ENCODE measurements at places on chromosomes 12 and 14.

GRCh38 chr12:70365398-70365647 lies 767 bp upstream of the KCNMB4 start:
- no peak for DNase-seq

DNA sequence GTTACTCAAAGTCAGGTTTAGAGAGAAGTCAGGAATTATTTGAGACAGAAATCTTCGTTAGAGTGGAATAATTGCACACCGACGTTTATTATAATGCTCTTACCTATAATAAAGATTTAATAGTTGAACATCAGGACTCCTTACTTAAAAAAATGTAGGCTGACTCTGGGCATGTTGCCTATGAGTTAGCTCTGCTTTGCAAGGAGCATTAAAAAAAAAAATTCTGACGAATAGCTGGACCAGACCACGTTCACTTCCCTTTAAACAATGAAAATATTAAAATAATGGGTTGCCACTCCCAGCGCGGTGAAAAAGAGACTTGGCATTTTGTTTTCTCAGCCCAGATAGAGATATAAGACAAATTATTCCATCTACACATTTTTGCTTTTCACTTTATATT lies 574 bp upstream of the FANCM start:
- no peak for DNase-seq

GRCh38 chr12:101733166-101733565 lies 6.1 kb downstream of the SYCP3 start:
- no peak for DNase-seq

GRCh38 chr12:19707948-19708409 lies 268.7 kb downstream of the AEBP2 start:
- no peak for DNase-seq

DNA sequence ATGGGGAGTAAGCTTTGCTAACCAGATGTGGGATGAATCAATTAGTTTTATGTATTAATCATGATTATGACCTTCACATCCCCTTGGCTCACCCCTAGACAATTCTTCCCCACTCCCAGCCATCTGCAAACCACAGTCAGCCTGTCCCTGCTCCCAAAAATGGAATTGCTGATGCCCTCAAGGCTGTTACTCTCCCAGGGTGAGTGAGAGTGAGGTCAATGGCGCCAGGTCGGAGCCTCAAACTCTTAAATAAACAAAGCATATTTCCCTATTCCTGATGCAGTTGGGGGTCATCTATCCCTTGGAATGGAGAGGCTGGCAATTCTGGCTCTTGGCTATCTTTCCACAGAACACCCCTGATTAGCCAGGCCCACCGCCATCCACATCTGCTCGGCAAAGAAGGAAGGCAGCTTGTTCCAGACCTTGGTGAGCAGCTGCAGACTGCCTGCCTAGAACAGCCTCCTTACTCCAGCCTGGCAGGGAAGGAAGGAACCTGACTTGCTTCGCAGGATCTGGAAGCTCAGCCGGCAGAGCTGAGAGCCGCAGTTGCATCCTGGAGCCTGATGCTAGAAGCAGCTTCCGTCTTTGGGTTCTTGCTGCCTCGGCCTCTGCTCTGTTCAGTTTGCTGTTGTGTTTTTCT lies 57.0 kb downstream of the SMUG1 start:
- no peak for DNase-seq

- no peak for DNase-seq
These were observed at the start of gene HPD for GRCh38 chr12:121858662-121859572. TSS of gene HPD (minus strand) at chr12:121858859. CDS start at chr12:121858823, 36 bp downstream.

- DNase-seq = no peak
These were observed 31.3 kb downstream of the PRKD1 start for GRCh38 chr14:29896354-29896821.

- no peak for DNase-seq
These were observed 45.7 kb downstream of the ESRRB start for GRCh38 chr14:76421662-76422061.

DNA sequence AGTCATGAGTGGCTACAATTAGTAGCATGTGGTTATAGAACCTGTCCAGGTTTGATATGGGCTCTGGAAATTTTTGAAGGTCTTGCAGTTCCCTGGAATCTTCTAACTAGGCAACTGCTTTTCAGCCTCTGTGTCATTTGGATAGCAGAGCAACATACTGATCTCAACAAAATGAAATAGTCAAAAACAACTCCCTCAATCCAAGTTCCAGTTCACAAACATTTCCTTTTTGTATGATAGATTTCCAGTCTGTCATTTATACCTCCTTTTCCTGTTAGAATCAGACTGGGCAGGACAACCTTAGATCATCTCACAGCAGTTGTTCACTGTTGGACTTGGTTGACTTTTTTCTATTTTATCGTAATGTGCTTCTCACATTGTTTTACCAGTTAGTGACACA lies 442.1 kb upstream of the PDE3A start:
- no peak for DNase-seq

GRCh38 chr12:108668542-108668941 lies 34.8 kb upstream of the SELPLG start:
- DNase-seq = no peak

GRCh38 chr12:51218607-51219161 lies 822 bp upstream of the POU6F1 start:
- no peak for DNase-seq

DNA sequence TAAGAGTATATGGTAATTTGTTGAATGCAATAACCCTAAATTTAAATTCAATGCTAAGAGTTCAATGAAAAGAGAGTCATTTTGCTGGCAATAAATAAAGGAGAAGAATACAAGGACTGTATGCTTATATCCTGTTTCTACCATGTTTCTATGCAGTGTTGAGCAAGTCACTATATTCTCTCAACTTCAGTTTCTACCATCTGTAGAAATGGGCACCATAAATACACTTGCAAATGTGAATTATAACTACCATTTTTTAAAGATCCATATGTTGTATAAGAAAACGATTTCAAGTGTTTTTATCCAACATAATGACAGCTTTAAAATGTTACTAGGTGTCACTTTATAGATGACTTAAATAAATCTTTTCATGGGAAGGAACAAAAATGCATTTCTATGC lies 170.3 kb downstream of the CEP128 start:
- DNase-seq = no peak

- DNase-seq = no peak
These were observed 201.3 kb upstream of the RASSF8 start for GRCh38 chr12:25757037-25757665.

DNA sequence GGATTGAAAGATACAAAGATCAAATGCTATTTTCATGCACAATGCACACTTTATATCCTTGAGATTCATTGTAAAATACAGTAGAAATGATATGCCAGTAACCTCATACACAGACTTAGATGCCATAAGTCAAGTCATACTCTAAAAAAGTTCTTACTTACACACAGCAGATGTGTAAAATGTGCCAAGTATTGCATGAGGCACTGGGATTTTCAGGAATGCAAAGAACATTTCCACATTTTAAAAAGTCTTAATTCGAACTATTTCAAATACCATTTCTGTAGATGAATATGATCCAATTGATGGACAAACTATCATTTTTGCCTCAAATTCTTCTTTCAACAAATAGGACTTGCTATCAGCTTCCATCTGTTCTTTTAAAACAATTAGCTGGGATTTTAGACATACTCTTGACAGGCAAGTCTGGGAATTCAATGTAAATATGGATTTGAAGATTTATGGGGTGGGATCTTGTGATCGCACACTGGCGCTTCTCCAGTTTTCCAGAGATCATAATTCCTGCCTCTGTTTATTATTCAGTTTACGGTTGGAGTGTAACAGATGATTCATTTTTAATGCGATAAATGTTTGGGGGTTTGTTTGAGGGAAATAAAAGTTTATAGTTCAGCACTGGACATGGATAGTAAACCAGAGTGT lies 183.8 kb downstream of the PAX9 start:
- no peak for DNase-seq

DNA sequence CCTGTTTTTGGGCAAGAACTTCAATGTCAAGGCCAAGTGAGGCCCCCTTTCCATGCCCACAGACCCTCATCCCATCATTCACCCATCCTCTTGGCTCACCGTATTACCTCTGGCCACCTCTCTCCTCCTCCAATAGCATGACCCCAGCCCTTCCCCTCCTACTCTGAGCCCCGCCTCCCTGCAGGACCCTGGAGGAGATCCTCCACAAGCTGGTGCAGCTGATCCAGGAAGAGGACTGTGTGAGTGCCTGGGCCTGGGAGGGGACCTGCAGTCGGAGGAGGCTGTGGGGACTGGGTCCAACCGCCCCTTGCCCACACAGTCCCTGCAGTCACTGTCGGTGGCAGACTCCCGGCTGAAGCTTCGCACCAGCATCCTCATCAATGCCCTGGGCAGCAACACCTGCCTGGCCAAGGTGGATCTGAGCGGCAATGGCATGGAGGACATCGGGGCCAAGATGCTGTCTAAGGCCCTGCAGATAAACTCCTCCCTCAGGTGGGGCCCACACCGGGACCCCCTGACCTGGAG lies 7.2 kb downstream of the CARMIL3 start:
- DNase-seq = no peak

- DNase-seq = no peak
These were observed 70.0 kb downstream of the GALNT9 start for GRCh38 chr12:132259364-132259871.

- DNase-seq = no peak
These were observed 42.9 kb downstream of the GPR135 start for GRCh38 chr14:59422069-59422881.

DNA sequence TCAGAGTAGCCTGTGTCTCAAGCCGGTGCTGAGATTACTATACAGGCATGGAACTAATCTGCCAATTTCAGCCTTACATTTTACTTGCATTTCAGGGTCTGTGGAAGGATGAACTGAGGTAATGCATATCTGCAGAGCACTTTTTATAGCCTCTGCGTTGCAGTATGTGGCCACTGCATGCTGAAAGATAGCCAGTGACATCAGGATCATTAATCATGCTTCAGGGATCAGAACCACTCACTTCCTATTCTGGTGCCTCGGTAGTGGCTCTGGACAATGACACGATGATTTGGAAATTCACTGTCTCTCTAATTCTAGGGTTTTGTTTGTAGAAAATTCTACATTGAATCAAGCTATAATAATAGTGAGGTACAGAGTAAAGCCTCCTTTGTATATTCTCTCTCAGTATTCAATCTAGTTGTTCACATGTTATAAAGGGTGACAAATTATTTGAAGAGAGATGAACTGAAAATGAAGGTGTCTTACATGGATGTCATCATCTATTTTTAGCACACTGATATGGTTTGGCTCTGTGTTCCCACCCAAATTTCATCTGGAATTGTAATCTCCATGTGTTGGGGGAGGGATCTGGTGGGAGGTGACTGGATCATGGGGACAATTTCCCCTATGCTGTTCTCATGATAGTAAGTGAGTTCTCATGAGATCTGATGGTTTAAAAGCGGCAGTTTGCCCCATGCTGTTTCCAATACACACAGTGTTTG lies 554.3 kb upstream of the MIS18BP1 start:
- no peak for DNase-seq

- DNase-seq = no peak
These were observed 1.3 kb upstream of the TWF1 start for GRCh38 chr12:43807386-43807785.

DNA sequence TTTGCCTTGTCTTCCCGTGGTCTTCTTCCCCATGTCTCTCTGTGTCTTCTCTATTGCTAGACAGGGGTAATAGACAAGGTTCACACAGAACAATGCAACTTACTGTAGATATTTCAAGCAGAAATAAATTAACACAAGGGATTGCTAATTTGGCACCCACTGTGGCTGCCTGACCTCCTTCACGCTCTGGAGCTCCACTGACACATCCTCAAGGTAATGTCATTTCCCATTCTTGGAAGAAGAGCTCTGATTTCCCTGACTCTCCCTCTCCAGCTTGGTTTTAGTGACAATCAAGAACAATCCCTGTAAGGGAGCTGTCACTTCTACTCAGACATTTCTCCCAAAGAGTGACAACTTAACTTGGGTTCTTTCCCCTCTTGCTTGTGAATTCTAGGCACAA lies 105.4 kb upstream of the NAP1L1 start:
- DNase-seq = no peak

- peak; percentile 7 for DNase-seq
These were observed 379.8 kb downstream of the DPF3 start for GRCh38 chr14:72513965-72514659.

- DNase-seq = no peak
These were observed 1022.9 kb downstream of the BCL11B start for GRCh38 chr14:98249057-98249456.

DNA sequence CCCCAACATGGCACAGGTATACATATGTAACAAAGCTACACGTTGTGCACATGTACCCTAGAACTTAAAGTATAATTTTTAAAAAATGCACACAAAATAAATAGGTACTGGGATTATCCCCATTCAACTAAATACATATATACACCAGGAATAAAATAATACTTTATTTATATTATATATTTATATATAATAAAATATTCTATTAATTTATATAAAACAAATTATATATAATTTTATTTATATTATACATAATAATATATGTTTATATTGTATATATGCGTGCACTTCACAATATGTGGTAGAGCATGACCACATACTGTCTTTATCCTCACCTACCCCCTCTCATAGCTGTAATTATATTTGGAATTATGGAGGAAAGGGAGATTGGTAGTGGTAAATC lies 119.1 kb upstream of the TMEM260 start:
- no peak for DNase-seq

DNA sequence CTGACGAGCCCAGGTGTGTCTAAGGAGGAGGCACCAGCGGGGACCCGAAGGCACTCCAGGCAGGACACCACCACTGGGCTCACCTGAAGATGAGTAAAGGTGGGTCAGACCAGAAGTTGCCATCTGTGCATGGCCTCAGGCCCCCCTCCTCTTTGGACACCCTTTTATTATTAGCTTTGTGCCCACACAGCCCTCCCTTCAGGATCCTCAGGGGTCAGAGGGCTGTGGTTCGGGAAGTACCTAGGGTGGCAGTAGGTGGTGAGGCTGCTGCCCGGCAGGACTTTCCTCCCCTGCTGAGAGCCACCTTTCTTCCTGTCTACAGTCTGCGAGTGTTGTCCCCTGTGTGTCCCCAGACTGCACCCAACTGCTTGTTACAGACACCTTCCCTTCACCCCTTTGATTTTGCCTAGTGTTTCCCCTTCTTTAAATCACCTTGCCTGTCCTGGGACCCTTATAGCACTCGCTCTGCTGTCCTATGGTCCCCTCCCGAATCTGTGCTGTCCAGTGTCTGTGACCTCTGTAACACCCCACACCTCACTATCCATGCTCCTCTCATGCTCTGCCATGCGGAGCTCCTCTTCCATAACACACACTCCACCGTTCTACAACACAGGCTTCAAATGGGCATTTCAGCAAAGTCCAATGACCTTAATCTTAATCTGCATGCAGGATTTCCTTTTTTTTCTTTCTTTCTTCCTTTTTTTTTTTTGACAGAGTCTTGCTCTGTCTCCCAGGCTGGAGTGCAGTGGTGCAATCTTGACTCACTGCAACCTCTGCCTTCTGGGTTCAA lies 25.7 kb downstream of the SOAT2 start:
- no peak for DNase-seq

DNA sequence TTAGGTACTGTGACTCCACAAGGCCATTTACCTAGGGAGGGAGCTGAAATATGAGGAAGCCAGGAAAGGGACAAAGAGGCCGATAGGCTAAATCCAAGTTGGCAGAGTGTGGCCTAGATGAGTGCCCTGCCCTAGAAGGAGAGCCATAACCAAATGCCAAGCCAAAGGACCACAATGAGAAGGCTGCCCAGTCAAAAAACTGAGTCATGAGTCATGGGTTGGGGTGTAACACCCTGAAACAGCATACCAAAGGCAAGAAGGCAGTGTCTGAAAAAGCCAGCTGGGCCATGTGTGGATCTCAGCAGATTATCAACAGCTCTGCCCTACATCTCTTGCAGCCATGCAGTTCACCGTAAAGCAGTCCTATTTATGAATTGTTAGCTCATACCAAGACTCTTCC lies 171.7 kb downstream of the PHLDA1 start:
- no peak for DNase-seq

All from stimulated activated CD4-positive, alpha-beta T cell treated with anti-CD3 and anti-CD28 coated beads, Interleukin-2, amount 100 ng/mL, for 48 hours (primary cell).